ENCODE measurements at places on chromosomes 13 and 19.
A peak's percentile ranks its signal among the peaks of the same experiment; 100 is the strongest.

DNA sequence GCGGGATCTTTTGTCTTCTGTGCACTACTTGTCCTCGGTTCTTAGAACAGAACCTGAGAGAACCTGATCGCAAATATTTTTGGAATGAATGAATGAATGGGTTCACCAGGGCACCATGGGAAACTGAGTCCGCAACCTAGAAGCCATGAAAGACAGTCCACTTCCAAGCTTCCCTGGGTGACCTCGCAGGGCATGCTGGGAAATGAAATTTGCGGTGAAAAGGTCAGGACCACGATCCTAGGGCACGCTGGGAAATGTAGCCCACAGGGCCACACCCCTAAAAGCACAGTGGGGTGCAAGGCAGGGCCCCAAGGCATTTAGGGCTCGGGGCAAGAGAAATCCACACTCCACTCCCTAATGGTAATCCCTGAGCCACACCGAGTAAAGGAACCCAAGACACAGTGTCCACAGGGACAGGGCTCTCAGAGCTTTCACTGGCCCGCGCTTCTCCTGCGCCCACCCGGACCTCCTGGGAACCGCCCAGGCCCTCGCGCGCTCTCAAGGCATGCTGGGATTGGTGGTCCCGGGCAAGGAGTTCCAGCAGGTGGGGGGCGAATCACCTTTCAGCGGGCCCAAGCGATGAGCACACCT is 1.1 kb upstream of the PPP1R12C start:
- DNase-seq, result peak; percentile 58

- no peak for DNase-seq
Observed at GRCh38 chr13:106515635-106516254, 19.7 kb downstream of the EFNB2 start.

GRCh38 chr13:79528759-79529191 is 47.8 kb downstream of the NDFIP2 start:
- no peak for DNase-seq

- no peak for DNase-seq
Observed at GRCh38 chr13:33717775-33718174, 100.2 kb upstream of the RFC3 start.

- DNase-seq, result no peak
Observed at GRCh38 chr19:38616265-38616664, 1.5 kb downstream of the MAP4K1 start.

- DNase-seq, result no peak
Observed at GRCh38 chr19:45138303-45138751, 22.5 kb downstream of the NKPD1 start.

DNA sequence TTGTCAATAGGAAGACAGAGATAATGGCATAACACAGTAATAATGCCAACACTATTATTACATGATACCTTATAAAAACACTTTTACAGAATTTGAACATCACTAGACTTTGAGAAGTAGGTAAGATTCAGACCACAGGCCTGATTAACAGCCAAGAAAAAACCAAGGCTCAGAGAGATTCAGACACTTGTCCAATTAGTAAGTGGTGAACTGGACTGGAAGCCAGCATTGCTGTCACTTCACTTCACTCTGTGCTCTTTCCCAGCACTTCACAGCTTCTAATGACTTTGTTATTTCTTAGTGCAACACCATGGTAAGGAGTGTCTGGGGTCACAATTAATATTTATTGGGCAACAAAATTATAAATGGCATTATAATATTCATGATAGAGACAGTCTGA is 91.9 kb downstream of the TRPC4 start:
- DNase-seq, result no peak

GRCh38 chr13:45398877-45399276 is 19.3 kb downstream of the SLC25A30 start:
- DNase-seq, result no peak

- no peak for DNase-seq
Observed at GRCh38 chr13:90867336-90867683, 480.2 kb upstream of the MIR17HG start.

DNA sequence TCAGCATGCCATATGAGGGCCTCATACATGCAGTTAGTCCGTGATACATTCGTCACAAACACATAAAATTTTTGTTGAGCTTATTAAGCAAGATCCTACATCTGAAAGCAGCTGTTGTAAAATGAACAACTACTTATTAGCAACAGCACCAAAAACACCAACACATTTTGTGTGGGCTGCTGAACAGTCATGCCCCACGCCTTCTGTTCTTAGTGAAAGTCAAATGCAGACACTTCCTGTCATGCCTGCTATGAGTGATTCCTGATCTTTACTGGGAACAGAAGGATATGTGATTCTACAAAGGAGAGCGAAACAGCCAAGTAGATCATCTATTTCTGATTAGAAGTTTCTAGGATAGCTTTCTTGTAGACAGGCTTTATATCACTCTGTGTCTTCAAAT is 4.2 kb upstream of the B3GLCT start:
- no peak for DNase-seq

DNA sequence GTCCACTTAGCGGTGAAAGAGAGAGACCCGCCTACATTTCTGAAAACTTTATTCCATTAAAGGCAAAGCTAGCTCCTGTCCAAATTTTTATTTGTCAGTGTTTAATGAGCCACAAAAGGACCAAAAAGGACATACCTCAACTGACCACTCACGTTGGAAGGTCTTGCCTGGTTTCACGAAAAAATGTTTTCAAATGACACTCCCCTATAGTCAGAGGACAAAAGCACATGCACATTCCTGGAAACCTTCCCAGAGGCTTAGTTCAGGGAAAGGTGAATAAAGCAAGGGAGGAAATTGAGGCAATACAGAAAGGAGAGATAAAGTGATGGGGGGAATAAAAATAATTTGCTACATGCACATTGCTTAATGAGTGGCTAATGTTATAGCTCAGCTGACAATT is 55.6 kb downstream of the DOCK9 start:
- no peak for DNase-seq

- no peak for DNase-seq
Observed at GRCh38 chr19:16428372-16429036, 43.3 kb downstream of the EPS15L1 start.

GRCh38 chr19:771332-771785 is 20.4 kb downstream of the MISP start:
- no peak for DNase-seq

GRCh38 chr19:7400815-7401214 is 52.1 kb downstream of the ARHGEF18 start:
- DNase-seq, result no peak

GRCh38 chr13:63481334-63481733 is 2065.7 kb upstream of the PCDH20 start:
- DNase-seq, result no peak

DNA sequence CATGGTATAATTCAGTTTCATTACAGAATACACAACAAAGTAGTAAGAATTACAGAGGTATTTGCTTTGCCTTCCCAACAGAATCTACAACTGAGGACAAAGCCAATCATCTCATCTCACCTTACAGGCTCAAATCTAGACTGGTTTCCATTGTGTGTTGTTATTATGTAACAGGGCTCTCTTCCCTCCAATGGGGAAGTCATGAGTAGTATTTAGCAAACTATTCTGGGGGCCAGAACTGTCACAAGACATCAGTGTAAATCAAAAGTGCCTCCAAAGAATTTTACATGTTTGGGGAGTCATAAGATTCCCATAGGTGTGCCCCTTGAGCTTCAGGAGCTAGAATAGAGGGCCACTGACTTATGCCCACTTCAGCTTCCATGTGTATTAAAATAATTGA is 187.0 kb upstream of the EDNRB start:
- DNase-seq, result no peak

DNA sequence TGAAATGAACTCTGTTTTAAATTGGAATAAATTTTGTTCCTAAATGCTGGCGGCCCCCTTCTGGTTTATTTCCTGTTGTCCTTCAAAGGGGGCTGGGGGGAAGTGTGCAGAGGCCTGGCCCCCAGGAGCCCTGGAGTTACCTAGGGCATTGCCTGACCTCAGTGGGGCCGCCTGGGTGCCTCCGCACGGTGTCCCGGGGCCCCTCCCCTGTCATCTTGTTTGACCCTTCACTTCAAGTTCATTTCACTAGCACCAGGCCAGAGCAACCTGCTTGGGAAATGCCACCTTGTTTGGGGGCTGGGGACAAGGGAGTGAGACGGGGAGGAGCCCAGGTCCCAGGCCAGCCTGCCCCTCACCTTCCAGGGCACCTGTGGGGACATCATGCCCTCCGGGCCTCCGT is 11.9 kb upstream of the GNA15 start:
- DNase-seq, result no peak

GRCh38 chr13:72959643-72960042 is 99.2 kb upstream of the KLF5 start:
- DNase-seq, result no peak

DNA sequence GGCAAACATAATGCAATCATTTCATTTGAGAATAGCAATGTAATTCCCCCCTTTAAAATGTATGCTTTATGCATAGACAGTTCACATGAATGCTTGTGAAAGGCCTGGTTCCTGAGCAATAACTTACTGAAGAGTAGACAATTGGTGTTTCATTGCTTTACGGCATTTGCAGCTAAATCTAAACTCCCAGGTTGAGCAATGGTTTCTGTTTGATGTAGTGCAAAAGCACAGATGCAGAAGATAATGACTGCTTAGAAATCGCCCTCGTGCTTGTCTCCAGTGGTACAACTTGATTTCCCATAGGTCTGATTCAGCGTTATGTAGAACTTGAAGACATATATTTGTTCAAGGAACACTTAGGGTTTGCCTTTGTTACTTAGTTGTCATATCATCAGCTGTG is 1018.3 kb downstream of the DIAPH3 start:
- DNase-seq, result no peak

DNA sequence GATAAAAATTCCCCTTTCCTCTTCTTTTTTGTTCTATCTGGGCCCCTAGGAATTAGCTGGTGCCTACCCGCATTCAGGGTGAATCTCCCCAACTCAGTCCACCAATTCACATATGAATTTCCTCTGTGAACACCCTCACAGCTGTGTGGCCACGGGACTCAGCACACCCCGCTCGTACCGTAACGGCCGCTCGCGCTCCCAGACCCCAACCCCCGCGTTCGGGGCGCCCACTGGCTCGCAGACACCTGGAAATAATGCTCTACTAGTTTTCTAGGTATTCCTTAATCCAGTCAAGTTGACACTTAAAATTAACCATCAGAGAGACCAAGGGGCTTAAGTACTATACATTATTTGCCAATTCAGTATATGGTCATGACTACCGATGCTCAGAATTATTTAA is 1702.1 kb upstream of the PCDH20 start:
- no peak for DNase-seq

GRCh38 chr13:30276178-30276577 is 31.2 kb downstream of the KATNAL1 start:
- DNase-seq, result no peak

- no peak for DNase-seq
Observed at GRCh38 chr19:52584736-52585440, 14.8 kb downstream of the ZNF701 start.

GRCh38 chr13:33263484-33263883 is 22.1 kb downstream of the STARD13 start:
- no peak for DNase-seq

DNA sequence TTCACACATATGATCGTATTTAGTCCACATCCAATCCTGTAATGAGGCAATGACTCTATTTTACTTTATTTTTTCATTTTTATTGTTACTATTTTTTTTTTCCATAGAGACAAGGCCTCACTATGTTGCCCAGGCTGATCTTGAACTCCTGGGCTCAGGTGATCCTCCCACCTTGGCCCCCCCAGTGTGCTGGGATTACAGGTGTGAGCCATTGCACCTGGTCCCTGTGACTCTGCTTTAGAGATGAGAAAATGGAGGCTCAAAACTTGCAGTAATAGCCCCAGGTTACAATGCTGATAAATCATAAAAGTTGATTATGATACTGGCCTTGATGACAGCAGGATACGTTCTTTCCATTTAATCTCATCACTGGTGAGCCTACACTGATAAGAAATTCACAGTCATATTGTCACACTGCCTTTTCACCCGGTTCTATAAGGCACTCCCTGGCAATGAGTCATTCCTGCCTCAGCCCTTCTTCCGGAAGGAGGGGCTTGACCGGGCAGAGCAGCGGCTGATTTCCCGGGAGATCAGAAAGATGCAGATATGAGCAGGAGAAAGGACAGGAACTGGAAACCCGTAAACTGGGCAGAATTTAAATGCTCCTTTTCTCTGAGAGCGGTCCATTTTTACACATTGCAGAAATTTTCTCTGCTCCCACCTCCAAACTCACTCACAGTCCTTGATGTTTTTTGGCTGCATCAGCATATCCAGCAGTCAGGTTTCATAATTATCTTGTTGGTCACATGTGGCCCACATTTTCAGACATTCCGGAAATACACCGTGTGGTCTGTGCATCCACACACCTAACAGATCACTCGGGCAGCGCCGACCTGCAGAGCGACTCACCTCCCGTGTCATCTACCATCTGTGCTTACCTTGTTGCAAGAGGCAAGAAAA is 616.4 kb downstream of the EFNB2 start:
- DNase-seq, result peak; percentile 24

DNA sequence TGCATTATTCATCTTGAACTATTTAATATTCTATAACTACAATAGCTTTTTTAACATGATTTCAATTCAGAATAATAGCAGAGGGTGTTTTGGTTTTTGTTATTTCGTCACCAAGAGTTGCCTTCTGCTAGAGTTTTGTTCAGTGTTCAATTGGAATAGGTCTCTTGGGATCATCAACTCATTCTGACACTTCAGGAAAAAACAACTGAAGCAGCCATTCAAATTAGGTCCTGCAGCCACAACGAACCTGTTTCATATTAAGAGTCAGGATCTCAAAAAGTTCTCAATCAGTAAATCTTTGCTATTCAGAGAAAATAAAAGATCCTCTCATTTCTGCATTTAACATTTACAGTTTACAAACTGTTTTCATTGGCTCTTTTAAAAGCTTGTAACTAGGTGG is 2.4 kb upstream of the CHAMP1 start:
- no peak for DNase-seq

- DNase-seq, result no peak
Observed at GRCh38 chr13:78586706-78587105, 16.6 kb downstream of the POU4F1 start.
